Glutamatergic neuron (in vitro differentiated cells): ENCODE measurements at places on chromosomes 5 and 9. TPM values are rescaled to one million over a fixed set of nuclear protein-coding genes. Genes with fewer than 3 reads are reported as not detected.
A peak's percentile ranks its signal among the peaks of the same experiment; 100 is the strongest.

DMRT3 gene
- total RNA-seq: 1.7 TPM

IL4 gene
- total RNA-seq: not detected

GRCh38 chr5:42840269-42840668 is 28.6 kb upstream of the SELENOP start:
- no peak for DNase-seq
- H3K27me3 ChIP-seq: no peaks in the 10 kb centered on the region
- no peak overlapping the region for H3K4me3 ChIP-seq
- no peak overlapping the region for H3K27ac ChIP-seq
- H3K36me3 ChIP-seq: peaks cover 5% of the 10 kb centered on the region
- no peaks in the 10 kb centered on the region for H3K4me1 ChIP-seq

GPR150 gene
- not detected for total RNA-seq

DNA sequence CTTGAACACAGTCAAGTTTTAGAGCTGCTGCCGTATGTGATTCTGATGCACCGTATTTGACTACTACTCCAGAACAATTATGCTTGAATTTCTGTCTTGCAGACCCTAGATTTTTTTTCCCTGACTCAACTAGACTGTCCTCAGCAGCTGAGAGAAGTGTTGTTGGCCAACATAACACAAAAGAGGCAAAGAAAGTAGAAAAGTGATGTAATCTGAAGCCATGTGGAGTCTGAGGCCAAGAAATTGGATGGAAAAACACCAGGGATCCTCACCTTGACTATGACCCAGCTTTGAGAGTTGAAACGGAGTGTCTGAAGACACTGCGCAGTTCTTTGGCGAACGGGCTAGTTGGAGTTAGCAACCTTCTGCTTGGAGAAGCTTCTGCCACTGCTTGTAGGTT is 36.3 kb upstream of the FGF1 start:
- peaks cover 1% of the 10 kb centered on the region for H3K27me3 ChIP-seq
- no peaks in the 10 kb centered on the region for H3K36me3 ChIP-seq
- peaks cover 2% of the 10 kb centered on the region for H3K4me1 ChIP-seq
- H3K4me3 ChIP-seq: no peak overlapping the region

DNA sequence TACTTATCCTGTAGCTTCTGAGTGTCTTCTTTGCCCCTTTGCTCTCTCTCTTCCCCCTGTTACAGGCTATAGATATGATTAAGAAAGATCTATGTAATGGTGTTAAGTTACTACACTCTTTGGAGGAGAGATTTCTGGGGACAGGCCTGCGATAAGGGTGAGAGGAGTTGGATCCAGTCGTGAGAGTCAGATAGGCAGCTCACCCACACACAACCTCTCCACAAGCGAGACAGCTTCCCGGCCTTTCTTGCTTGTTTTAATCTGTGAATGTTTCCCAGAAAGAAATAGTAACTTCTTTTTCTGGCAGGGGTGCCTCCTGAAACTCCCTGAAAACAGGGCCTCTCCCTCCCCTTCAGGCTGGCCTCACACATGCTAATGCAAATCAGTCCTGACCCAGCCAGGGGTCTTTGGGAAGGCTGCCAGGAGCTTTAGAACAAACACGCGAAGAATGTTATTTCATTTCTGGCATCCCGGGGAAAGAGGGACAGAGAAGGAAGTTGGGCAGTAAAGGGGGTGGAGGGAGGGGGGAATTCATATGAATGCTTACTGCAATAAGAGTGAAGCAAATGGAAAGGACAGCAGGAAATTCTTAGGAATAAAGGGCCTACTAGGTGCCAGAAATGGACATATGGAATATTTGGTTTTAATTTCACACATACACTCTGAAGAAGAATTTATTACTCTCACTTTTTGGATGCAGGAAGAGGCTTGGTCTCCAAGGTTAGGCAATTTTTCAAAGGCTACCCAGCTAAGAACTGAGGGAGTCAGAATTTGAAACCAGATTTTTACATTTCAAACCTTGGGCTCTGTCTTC is 215.8 kb upstream of the TRIM32 start:
- no peaks in the 10 kb centered on the region for H3K36me3 ChIP-seq
- no peak overlapping the region for H3K27ac ChIP-seq
- H3K4me1 ChIP-seq: no peaks in the 10 kb centered on the region
- no peak for DNase-seq
- H3K4me3 ChIP-seq: no peak overlapping the region

RPL12 gene
- total RNA-seq: 475 TPM

- H3K27me3 ChIP-seq: no peaks in the 10 kb centered on the region
- H3K4me1 ChIP-seq: no peaks in the 10 kb centered on the region
- no peak overlapping the region for H3K4me3 ChIP-seq
Measured at GRCh38 chr5:127723571-127723970, 20.4 kb downstream of the CCDC192 start.

DNA sequence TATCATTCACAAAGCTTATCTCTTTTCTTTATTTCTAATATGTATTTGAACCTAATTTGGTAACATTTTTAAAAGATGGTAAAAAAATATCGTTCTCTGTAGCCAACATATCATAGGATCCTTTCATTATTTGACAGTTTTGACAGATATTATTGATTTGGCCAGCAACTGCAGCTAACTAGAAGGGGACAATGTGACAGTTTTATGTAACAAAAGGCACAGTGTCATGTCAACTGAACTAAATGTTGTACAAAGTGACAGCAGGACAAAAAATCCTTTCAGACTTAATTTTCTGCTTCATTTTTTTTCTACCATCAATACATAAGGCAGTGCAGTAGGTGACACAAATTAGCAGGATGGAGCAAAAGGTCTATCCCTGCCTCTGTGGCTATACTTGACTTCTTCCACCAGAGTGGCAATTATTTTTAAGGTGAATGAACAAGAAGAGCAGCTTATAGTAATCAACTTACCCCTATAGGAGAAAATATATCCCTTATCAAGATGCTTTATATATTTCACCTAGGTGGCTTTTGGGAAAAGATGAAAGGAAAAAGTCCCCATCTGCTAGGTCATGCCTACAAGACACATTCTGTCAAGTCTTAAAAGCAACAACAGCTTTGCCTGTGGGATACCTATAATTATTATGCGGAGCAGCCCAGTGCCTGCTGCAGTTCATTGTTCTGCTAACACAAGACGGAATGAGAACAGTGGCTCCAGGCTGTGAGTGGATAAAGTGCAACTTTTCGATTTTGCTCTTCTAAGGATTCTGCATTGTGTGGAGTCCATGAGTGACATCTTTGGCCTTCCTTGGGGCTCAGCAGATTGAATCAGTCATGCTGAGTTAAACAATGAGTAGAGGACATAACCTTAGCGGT is 694.9 kb downstream of the ISL1 start:
- H3K27me3 ChIP-seq: no peaks in the 10 kb centered on the region
- no peak for DNase-seq
- peak overlapping the region; percentile 68 for H3K27ac ChIP-seq
- peaks cover 12% of the 10 kb centered on the region for H3K4me1 ChIP-seq
- no peaks in the 10 kb centered on the region for H3K36me3 ChIP-seq

SLC1A3 gene
- total RNA-seq: 1.6 TPM

C5orf22 gene
- 26.5 TPM for total RNA-seq

NRARP gene
- total RNA-seq: 15.2 TPM

DOLPP1 gene
- 44.2 TPM for total RNA-seq

GRCh38 chr5:152501294-152501693 is 96.2 kb upstream of the NMUR2 start:
- no peak overlapping the region for H3K27ac ChIP-seq
- no peak overlapping the region for H3K4me3 ChIP-seq
- H3K36me3 ChIP-seq: no peaks in the 10 kb centered on the region

MCC gene
- total RNA-seq: 46.1 TPM

HAVCR1 gene
- not detected for total RNA-seq

DNA sequence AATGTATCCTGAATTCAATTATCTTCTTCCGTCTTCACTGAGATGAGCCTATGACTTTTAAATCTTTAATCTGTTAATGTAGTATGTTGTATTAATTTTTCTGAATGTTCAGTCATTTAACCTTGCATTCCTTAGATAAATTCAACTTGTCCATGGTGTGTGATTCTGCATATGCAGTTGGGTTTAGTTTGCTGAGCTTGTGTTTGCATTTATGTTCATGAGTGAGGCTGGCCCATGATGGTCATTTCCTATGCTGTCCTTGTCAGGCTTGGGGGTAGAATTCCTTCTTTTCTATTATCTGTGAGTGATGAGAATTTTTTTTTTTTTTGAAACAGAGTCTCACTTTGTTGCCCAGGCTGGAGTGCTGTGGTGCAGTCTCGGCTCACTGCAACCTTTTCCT is 131.8 kb upstream of the COL5A1 start:
- H3K36me3 ChIP-seq: no peaks in the 10 kb centered on the region
- no peak for DNase-seq
- H3K4me3 ChIP-seq: no peak overlapping the region
- no peak overlapping the region for H3K27ac ChIP-seq

NOP16 gene
- 18.6 TPM for total RNA-seq

GRCh38 chr5:128163991-128164390 is 80.4 kb downstream of the SLC12A2 start:
- H3K36me3 ChIP-seq: peaks cover 6% of the 10 kb centered on the region
- H3K4me3 ChIP-seq: no peak overlapping the region
- no peak overlapping the region for H3K27ac ChIP-seq

GRCh38 chr9:124016175-124017050 is 4.8 kb downstream of the LHX2 start:
- peaks cover 39% of the 10 kb centered on the region for H3K27me3 ChIP-seq
- peaks cover 8% of the 10 kb centered on the region for H3K4me1 ChIP-seq
- H3K36me3 ChIP-seq: peaks cover 8% of the 10 kb centered on the region
- DNase-seq: no peak
- H3K4me3 ChIP-seq: peak overlapping the region; percentile 78

WWC1 gene
- 1.5 TPM for total RNA-seq

F2RL1 gene
- 0.42 TPM for total RNA-seq

GRCh38 chr5:32687499-32687831 is 23.7 kb upstream of the NPR3 start:
- no peaks in the 10 kb centered on the region for H3K4me1 ChIP-seq
- no peak overlapping the region for H3K4me3 ChIP-seq
- no peak for DNase-seq
- no peaks in the 10 kb centered on the region for H3K27me3 ChIP-seq

GRCh38 chr5:17190242-17190778 is 27.1 kb upstream of the BASP1 start:
- H3K36me3 ChIP-seq: peaks cover 11% of the 10 kb centered on the region
- DNase-seq: no peak
- H3K27me3 ChIP-seq: peaks cover 5% of the 10 kb centered on the region

DNA sequence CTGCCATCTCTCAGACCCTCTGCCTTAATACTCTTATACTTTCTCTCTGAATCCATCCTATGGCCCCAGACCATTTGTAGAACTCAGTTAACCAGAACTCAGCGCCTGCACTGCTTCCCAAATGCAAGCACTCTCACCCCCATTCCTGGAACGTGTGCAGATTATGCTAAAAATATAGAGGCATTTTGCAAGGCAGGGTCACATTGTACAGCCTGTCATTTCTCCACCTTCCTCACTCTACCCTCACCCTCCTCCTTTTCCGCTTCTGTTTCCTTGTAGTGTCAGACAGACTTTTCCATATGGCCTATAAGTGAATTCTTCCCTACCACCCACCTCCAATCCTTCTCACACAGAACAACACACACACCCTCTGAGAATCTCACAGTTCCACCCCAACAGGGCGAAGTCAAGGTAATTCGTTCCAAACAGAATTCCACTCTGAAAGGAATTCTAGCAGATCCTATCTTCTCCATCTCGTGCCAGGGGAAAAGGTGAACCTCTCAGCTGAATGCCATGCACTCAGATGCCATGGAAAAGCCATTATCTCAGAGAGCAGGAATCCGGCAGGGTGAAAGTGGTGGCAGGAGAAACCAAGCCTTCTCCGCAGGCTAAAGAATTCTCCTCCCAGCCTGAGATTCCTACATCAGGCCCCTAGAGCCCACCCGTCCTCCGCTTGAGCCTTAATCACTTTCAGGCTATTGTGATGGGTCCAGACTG is 25.3 kb downstream of the GGTA1 start:
- no peak overlapping the region for H3K27ac ChIP-seq
- peaks cover 7% of the 10 kb centered on the region for H3K27me3 ChIP-seq
- no peak for DNase-seq
- no peak overlapping the region for H3K4me3 ChIP-seq
- peaks cover 3% of the 10 kb centered on the region for H3K4me1 ChIP-seq

DNA sequence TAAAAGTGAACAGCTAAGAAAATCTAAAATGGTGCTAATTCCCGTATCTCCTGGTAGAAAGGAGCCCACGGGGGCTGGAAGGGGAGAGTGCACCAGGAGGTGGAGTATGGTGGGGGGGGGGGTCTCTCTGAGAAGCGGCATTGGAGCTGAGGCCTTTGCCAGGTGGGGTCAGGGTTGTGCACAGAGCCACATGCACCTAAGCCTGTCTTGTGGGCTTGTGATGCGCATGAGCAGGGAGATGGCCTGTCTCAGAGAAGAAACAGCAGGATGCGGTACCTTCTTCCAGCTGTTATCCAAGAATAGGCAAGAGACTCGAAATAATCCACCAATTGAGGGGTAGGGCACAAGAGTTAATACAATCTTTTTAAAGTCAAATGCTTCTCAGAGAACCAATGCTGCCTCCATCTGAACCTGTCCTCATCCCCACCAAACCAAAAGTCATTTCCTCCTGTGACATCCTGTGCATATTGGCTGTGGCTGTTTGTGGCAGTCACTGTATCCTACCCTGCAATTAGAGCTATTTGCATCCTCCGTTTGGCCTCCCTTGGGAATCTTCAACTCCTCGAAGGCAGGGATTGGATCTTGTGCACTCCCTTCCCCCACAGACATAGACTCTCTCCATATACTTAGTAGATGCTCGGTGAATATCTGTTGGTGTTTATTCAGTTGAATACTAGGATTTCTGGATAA is 45.4 kb downstream of the FGF1 start:
- peaks cover 47% of the 10 kb centered on the region for H3K4me1 ChIP-seq
- H3K36me3 ChIP-seq: no peaks in the 10 kb centered on the region
- H3K27ac ChIP-seq: peak overlapping the region; percentile 80

ACTBL2 gene
- total RNA-seq: not detected

GRCh38 chr9:131732061-131732526 is 7.8 kb downstream of the RAPGEF1 start:
- H3K27ac ChIP-seq: peak overlapping the region; percentile 62
- H3K4me1 ChIP-seq: peaks cover 81% of the 10 kb centered on the region
- H3K36me3 ChIP-seq: no peaks in the 10 kb centered on the region
- DNase-seq: no peak

STOML2 gene
- total RNA-seq: 73.0 TPM

DNA sequence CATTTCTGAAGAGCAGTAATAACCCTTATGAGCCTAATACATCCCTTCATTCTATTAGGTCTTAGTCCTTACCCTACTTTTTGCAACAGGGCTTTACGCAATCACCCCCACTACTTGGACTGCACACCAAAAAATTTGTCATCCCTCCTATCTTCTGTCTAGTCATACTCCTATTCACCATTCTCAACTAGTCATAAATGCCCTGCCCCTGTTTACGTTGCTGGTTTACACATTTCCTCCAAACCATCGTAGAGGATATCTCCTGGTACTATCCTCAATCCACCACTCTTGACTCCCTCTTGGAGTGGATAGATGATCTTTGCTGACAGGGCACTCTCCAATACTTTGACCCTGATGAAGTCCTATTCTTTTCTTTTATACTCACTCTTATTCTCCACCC is 98.2 kb upstream of the CCNG1 start:
- peaks cover 3% of the 10 kb centered on the region for H3K4me1 ChIP-seq
- DNase-seq: no peak
- H3K4me3 ChIP-seq: no peak overlapping the region

CD72 gene
- 4.9 TPM for total RNA-seq

UBAC1 gene
- total RNA-seq: 48.4 TPM

FCN2 gene
- not detected for total RNA-seq

PCDHGB3 gene
- 6.2 TPM for total RNA-seq
